ENCODE measurements at places on chromosomes 3 and 15.

DNA sequence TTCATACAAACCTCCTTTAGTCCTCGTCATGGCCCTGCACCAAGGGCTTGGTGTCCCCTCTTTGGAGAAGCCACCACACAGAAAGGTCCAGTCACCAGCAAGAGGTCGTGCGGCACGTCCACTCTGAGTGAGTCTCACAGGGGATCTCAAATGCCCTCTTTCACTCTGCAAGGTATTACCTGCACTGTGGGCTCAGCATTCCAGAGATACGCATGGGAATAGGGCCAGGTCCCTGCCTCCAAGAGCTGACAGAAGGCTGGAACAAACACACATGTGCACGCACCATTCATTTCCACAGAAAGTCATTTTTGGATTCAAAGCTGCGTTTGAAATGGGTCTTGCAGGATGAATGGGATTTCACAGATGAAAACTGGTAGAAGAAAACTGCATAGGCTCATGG lies 50.4 kb upstream of the TJP1 start:
- DNase-seq = no peak

GRCh38 chr3:20890111-20890519 lies 704.1 kb upstream of the SGO1 start:
- no peak for DNase-seq

- DNase-seq = no peak
Observed at GRCh38 chr3:147356145-147356908, 50.0 kb downstream of the ZIC4 start.

DNA sequence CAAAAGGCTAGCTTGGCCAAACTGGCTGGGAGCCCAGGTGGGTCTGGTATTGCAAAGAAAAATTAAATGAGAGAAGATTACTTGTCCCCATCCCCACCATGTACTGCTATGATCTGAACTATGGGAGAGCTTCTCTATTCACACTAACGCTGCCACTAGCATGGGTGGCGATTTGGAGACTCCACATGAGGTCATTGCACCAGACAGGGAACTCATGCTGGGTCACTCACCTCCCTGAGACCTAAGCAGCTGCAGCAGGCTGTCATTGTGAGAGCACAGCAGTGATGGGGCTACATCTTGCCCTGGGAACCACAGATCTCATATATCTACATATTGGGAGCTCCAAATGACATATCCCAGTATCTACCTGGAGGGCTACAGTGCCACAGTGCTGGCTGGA lies 36.3 kb upstream of the NECTIN3 start:
- DNase-seq = no peak

GRCh38 chr15:60815321-60815720 lies 336.4 kb upstream of the ICE2 start:
- no peak for DNase-seq

DNA sequence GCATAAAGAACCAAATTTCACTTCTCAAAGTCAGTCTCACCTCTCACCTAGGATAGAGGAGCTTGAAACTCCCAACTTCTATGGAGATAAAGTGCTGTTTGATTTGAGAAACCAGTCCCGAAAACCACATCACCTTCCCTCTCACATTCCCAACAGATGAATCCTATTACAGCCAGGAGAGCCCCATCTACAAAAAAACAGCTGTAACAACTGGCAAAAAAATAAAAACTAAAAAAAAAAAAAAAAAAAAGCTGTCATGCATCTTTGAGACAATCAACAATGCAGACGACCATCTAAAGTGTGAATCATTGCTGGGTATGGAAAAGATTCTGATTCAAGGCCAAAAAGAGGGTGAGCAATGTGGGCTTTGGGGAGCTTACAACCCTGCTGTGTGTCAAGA lies 23.8 kb downstream of the HOMER2 start:
- DNase-seq = no peak

DNA sequence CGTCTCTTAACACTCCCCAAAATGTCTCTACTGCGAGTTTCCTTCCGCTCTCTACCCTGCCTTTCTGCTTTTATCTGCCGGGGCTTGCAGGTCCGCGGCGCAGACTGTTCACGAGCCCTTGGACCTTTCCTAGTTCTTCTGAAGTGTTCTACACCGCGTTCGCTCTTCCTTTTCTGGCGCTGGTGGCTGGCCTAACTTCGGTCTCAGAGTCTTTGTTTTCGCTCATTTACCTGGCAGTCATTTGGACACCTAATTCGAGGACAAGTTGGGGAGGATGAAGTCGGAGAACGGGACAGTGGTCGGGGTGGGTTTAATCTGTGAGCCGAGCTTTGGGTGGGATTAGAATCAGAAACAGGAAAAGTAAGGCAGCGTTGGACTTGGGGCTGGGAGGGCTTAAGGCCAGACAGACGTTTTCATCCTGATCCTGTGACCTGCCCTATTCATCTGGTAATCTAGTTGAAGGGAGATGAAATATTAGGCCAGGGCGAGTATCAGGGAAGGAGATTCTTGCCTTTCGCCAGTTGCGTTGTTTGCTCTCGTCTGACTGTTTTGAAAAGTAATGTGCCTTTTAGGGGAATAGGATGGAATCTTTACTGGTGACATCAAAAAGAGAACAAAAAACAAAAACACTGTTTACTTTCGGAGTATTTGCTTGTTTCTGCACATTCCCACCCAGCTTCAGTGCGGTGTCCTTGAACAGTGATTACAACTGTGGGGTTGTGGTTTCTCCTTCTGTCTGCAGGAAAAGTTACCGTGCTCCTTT lies 1.8 kb downstream of the DIPK2A start:
- DNase-seq = no peak

DNA sequence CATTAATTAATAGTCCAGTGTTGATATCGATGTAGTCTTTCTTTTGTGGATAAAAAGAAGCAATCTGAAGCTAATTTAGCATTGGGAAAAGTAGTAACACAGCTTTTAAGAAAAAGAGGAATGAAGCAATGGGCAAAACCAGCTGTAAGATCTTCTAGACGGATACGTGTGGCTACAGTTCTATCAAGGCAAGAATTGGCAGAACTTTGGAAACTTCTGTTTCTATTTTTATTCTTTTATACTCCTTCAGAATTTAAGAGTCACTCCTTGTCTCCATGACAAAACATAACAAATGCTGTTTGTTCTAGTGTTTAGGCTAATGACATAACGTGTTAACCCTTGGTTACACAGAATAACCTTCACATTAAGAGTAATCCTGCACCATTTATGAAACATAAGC lies 289.2 kb downstream of the ROBO2 start:
- DNase-seq = no peak
